Testis (tissue), 5 donors: ENCODE measurements at places on chromosomes 6 and 20. TPM values are rescaled to one million over a fixed set of nuclear protein-coding genes. Genes with fewer than 3 reads are reported as not detected.

GRCh38 chr20:43900121-43900466, 14.6 kb upstream of the TOX2 start:
- no peaks in the 10 kb centered on the region for H3K36me3 ChIP-seq
- DNase-seq = no peak
- H3K4me3 ChIP-seq = no peak overlapping the region
- H3K4me1 ChIP-seq = peaks cover 11% of the 10 kb centered on the region
- peak overlapping the region; percentile 14 for H3K27ac ChIP-seq

DNA sequence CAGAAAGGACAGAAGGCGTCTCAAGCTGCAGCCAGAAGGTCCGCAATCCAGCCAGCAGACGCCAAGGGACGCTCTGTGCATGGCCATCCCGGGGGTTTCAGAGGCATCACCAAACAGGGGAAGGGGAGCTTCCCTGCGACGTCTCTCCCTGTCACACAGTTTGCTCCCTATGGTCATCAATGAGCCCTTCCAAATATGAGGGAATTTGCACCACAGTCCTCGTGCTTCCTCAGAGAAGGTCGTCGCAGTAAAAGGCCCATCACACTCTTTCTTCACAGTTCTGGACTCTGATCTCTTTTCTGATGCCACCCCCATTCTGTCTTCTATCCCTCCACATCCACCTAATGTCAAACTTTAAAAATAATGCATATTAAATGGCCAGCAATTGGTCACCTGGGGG, 10.2 kb upstream of the FOXC1 start:
- H3K27me3 ChIP-seq = no peaks in the 10 kb centered on the region
- no peak for DNase-seq
- H3K4me1 ChIP-seq = no peaks in the 10 kb centered on the region
- H3K36me3 ChIP-seq = no peaks in the 10 kb centered on the region

GRCh38 chr6:167689278-167689677, 137.4 kb upstream of the AFDN start:
- no peak for DNase-seq
- no peaks in the 10 kb centered on the region for H3K27me3 ChIP-seq
- H3K4me3 ChIP-seq = no peak overlapping the region
- H3K4me1 ChIP-seq = peaks cover 24% of the 10 kb centered on the region

DNA sequence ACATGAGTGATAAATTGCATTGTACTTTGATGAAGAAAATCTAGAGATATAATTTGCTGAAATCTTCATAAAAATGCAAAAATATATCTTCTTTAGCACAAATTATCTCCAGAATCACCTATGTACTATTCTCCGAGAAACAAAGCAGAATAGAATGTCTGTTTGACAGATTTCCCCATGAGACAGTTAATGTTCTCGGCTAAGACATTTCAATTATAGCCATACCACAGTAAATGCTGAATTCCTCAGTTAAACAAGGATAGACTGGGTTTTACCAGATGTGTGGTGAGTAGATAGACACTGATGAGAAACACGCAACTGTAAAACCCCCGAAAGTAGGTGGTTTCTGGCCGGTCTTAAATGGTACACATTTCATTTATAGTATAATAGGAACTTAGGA, 69.8 kb downstream of the SNAP25 start:
- no peak overlapping the region for H3K27ac ChIP-seq
- H3K4me1 ChIP-seq = no peaks in the 10 kb centered on the region
- DNase-seq = no peak
- no peak overlapping the region for H3K4me3 ChIP-seq
- no peaks in the 10 kb centered on the region for H3K27me3 ChIP-seq
- H3K36me3 ChIP-seq = no peaks in the 10 kb centered on the region

DNA sequence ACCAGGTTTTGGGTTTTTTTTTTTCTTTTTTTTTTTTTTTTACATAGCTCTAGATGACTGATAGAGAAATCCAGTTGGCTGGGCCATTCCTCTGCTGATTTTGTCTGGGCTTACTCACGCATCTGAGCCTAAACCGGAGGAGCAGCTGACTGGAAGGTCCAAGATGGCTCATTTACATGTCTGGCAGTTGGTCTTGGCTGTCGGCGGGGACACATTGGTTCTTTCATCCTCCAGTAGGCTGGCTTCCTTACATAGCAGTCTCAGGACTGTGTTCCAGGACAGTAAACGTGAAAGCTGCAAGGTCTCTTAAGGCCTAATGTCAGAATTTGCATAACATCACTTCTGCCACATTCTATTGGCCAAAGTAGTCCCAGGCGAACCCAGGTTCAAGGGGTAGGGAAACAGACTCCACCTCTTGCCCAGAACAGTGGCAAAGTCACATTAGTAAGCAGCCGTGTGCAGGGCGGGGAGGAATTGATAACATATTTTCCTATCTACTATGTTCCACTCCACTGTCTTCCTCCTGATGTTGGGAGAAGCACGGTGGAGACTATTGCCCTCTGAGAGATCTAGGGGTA, 87.0 kb downstream of the CDH22 start:
- H3K4me3 ChIP-seq = no peak overlapping the region
- peak overlapping the region; percentile 94 for H3K27ac ChIP-seq
- H3K36me3 ChIP-seq = no peaks in the 10 kb centered on the region
- H3K27me3 ChIP-seq = no peaks in the 10 kb centered on the region
- no peak for DNase-seq
- peaks cover 27% of the 10 kb centered on the region for H3K4me1 ChIP-seq

GRCh38 chr20:8473459-8473858, 341.4 kb downstream of the PLCB1 start:
- no peak overlapping the region for H3K4me3 ChIP-seq
- DNase-seq = no peak
- no peaks in the 10 kb centered on the region for H3K4me1 ChIP-seq
- no peak overlapping the region for H3K27ac ChIP-seq
- no peaks in the 10 kb centered on the region for H3K27me3 ChIP-seq

RPS21 gene
- 548 TPM for total RNA-seq

DNA sequence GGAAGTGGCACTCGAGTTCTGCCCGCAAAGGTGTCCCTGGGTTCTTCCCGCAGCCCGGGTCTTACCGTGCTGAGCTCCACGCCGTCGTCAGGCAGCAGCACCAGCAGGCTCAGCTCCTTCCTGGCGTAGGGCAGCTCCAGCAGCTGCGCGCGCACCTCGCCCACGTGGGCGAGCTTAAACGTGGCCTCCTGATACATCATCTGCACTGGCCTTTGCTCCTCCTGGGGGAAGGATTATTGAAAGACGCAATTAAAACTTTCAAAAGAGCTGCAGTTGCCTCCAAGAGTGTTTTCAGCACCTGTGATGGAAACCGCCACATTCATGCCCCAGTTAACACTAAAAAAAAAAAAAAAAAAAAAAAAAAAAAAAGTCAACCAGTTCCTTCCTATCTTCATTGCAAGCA, 11.3 kb downstream of the SERPINB9 start:
- H3K4me1 ChIP-seq = no peaks in the 10 kb centered on the region
- H3K27me3 ChIP-seq = no peaks in the 10 kb centered on the region

RAB23 gene
- 5.6 TPM for total RNA-seq

DNA sequence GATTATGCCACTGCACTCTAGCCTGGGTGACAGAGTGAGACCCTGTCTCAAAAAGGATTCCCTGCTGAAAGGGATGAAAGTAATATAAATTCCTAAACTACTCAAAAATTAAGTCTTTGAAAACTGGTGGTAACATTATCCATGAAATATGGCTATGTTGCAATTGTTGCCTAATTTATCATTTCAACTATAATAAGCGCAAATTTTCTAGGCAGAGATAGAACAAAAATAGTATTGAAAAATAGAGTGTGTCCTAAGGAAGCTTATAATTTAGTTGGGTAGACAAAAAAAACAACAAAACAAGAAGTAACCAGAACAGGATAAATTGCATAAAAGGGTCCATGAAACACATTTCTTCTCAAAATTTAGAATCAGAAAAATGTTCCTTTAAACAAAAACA, 68.0 kb downstream of the FKBP5 start:
- no peaks in the 10 kb centered on the region for H3K36me3 ChIP-seq
- H3K4me3 ChIP-seq = no peak overlapping the region
- no peak for DNase-seq
- no peaks in the 10 kb centered on the region for H3K27me3 ChIP-seq
